Adrenal gland (tissue), 19 donors: ENCODE measurements at places on chromosomes 1 and 21. TPM values are rescaled to one million over a fixed set of nuclear protein-coding genes. Genes with fewer than 3 reads are reported as not detected.

DNA sequence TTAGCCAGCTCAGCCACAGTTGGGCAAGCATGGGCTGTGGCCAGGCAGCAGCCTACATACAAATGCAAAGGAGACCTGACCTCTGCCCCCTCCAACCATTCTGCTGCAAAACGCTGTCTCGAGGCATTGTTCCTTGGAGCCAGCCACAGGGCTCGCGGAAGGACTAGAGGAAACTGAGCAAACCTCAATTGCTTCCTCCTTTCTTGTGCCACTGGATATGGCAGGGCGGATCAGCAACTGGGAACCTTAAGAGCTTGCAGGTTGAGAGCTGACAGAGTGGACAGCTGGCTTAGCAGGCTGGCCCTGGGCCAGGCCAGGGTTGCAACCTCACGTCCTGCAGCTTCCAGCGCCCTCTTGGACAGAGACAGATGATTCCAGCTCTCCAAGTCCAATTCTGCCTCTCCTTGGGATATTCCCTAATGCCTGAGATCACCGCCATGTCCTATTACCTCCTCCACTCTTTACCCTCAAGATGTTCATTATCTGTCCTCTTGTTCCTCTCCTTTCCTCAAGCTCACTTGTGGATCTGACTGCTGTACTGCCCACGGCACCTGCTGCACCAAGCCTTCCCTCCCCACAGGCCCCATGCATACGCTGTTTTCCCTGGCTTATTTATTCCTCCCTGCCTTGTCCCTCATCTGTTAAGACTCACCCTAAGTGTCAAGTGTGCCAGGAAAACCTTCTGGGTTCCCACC, 67.5 kb downstream of the SDC3 start:
- no peaks in the 10 kb centered on the region for H3K4me1 ChIP-seq
- DNase-seq, result peak; percentile 87
- no peak overlapping the region for H3K27ac ChIP-seq
- H3K4me3 ChIP-seq, result no peak overlapping the region
- H3K36me3 ChIP-seq, result no peaks in the 10 kb centered on the region

DNA sequence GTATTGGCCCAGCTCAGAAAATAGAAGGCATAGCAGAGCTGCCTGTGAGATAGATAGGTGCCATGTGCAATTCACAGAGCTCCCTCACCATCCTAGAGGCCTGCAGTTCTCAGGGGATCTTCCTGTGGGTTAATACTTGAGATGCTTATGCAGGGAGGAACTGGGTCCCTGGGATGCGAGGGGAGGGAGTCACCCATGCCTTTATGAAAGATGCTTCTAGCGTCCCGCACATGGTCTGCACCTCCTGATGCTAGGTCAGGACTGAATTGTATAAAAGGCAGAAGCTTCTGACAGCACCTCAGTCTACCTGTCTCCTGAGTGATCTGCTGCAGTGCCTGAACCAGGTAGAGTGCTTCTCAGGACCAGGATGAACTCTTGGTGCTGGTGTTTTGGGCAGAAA, at the start of gene LCE5A:
Gene LCE5A (plus strand): TSS at position 301 of the 400 bp plus-strand sequence. CDS start 732 bp downstream, outside the sequence.
- H3K27ac ChIP-seq, result no peak within 1 kb of the TSS
- H3K27me3 ChIP-seq, result peaks cover 21% of the 10 kb centered on the region
- H3K4me3 ChIP-seq, result no peak within 1 kb of the TSS
- no peaks in the 10 kb centered on the region for H3K36me3 ChIP-seq
- DNase-seq, result no peak

GRCh38 chr1:167216809-167217208, 3.9 kb upstream of the POU2F1 start:
- no peaks in the 10 kb centered on the region for H3K4me1 ChIP-seq
- H3K27ac ChIP-seq, result no peak overlapping the region
- no peak for DNase-seq
- H3K36me3 ChIP-seq, result no peaks in the 10 kb centered on the region

The SPATA46 gene
- not detected for total RNA-seq

DNA sequence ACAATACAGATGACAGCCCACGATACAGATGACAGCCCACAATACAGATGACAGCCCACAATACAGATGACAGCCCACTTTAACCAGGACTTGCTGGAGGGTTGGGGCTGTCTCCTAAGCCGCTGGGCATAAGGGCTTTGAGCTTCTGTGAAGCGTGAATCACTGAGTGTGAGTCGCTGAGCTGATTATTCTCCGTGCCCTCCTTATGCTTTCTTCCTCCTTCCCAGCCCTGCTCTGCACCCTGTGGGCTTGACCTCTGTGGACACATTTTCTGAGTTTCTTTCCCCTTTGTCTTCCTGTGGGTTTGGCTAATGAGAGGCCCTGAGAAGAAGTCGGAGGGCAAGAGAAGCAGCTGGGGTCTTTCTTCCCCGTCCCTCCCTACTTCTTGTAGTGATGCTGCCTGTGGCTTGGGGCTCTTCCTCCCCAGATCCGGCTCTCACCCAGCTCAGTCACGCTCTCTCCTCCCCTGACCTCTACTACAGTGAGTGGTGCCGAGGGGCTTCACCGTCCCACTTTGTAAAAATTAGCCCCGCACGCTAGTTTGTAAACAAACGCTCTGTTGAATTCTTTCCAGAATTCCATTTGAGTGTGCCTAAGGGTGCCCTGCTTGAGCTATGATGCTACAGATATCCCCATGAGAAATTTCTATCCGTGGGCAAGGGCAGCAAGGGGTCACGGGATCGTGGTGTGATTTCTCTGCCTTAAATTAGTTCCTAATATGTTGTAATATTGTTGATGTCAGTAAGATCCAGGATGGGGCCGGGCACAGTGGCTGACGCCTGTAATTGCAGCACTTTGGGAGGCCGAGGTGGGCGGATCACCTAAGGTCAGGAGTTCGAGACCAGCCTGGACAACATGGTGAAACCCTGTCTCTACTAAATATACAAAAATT, 46.4 kb upstream of the SOD1 start:
- no peaks in the 10 kb centered on the region for H3K27me3 ChIP-seq
- H3K27ac ChIP-seq, result no peak overlapping the region
- H3K4me3 ChIP-seq, result no peak overlapping the region
- DNase-seq, result no peak
- H3K36me3 ChIP-seq, result no peaks in the 10 kb centered on the region

GRCh38 chr21:42836402-42836666, 43.0 kb downstream of the WDR4 start:
- no peaks in the 10 kb centered on the region for H3K36me3 ChIP-seq
- H3K27ac ChIP-seq, result no peak overlapping the region
- no peak for DNase-seq
- no peaks in the 10 kb centered on the region for H3K4me1 ChIP-seq
- H3K27me3 ChIP-seq, result no peaks in the 10 kb centered on the region

The KPRP gene
- not detected for total RNA-seq

The KCNK2 gene
- total RNA-seq, result 24.1 TPM

DNA sequence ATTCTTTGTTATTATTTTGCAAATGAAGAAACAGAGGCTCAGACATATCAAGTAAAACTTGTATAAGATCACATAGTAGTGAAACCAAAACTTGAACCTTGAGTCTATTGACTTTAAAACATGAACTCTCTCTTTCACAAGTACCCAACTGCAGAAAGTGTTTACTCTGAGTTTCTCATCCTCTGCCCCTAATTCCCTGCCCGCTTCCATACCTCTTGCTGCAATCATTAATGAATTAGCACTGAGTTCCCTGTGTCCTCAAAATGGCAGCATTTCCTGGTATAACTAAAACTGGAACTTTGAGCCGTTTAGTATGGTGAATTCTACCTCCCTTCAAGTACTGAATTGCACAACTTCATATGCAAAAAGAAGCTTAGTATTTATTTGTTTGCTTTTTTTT, 147.7 kb upstream of the DNAH14 start:
- no peak overlapping the region for H3K4me3 ChIP-seq
- H3K27ac ChIP-seq, result no peak overlapping the region
- H3K27me3 ChIP-seq, result no peaks in the 10 kb centered on the region
- no peaks in the 10 kb centered on the region for H3K4me1 ChIP-seq
- DNase-seq, result no peak

DNA sequence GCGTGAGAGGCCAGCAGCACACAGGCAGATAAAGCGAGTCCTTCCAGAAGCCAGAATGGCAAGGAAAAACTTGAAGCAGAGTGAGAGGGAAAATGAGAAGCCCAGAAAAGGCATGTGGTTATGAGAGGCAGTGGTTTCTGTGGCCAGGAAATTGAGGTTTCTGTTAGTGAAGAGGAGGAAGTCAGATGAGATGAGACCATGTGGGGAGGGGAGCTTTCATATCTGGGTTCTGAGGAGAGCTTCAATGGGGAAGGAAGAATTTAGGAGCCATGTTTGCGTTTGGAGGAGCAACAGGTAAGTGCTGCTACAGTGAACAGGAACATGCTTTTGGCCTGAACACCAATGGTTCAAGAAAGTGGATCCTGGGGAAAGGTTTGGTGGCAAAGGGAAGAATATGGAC, 6.1 kb upstream of the CD1A start:
- H3K27me3 ChIP-seq, result no peaks in the 10 kb centered on the region
- no peaks in the 10 kb centered on the region for H3K4me1 ChIP-seq
- peak; percentile 29 for DNase-seq
- H3K27ac ChIP-seq, result no peak overlapping the region
- no peaks in the 10 kb centered on the region for H3K36me3 ChIP-seq

DNA sequence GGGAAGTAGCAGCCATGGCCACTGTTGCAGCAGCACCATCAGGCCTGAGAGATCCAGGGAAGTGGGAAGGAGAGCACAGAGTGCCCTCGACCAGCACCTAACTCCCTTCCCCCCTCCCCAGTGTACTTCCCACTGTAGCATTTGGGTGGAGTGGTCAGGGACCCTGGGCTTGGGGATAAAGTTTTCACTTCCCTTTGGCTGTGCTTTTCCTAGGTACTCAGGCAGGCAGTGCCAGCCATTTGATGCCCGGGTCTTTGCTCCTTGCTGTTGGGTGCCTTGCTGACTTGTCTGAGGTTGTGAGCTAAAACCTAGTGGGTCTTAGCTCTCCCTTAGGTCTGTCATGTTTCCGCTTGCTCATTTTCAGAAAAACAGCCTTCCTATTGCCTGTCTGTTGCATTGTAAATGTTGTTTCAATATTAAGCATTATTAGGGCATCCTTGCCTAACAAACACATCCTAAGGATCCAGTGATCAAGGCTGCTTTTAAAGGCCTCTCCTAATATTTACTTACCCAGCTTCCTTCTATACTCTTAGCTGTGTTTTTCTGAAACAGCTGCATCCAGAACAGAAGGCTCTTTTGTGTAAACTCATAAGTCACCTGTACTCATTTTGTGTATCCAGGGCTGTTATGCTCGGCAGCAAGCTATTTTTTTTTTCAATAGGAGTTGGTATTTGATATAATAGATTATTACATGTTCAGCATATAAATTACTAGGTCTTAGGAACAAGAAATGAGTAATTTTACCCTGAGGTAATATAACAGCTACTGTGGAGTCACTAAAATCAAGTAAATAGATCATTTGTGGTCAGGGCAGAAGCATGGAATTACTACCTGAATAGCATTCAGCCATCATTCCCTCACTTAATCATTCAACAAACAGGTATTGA, 418.6 kb upstream of the PROX1 start:
- no peak overlapping the region for H3K27ac ChIP-seq
- no peaks in the 10 kb centered on the region for H3K4me1 ChIP-seq
- no peaks in the 10 kb centered on the region for H3K36me3 ChIP-seq
- H3K4me3 ChIP-seq, result no peak overlapping the region
- no peak for DNase-seq

The WDR64 gene
- total RNA-seq, result not detected

The GNB1 gene
- total RNA-seq, result 331 TPM

GRCh38 chr1:2587071-2587859, 688 bp downstream of the PRXL2B start:
- no peaks in the 10 kb centered on the region for H3K27me3 ChIP-seq
- peak; percentile 57 for DNase-seq

- no peaks in the 10 kb centered on the region for H3K4me1 ChIP-seq
- H3K4me3 ChIP-seq, result no peak overlapping the region
- no peak for DNase-seq
- peaks cover 18% of the 10 kb centered on the region for H3K27me3 ChIP-seq
Observed at GRCh38 chr1:54499360-54500106, 48.5 kb upstream of the ACOT11 start.

DNA sequence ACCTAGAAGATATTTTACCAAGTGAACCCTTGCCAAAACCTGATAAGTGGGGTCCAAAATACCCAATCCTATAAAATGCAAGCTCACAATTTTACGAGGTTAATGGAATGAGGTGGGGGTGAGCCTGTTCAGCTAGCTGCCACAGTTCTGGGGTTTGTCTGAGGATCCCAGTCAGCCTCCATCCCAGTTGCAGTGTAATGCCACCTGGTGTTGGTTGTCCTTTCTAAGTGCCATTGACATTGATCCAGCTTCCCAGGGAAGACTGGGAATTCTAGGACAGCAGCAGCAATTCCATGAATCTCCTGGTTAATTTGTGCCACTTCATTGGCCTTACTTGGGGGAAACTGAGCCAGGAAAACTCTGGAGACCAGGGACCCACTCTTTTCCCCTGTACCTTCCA, 298.3 kb downstream of the RWDD3 start:
- H3K4me1 ChIP-seq, result no peaks in the 10 kb centered on the region
- no peaks in the 10 kb centered on the region for H3K36me3 ChIP-seq
- DNase-seq, result no peak
- no peaks in the 10 kb centered on the region for H3K27me3 ChIP-seq

DNA sequence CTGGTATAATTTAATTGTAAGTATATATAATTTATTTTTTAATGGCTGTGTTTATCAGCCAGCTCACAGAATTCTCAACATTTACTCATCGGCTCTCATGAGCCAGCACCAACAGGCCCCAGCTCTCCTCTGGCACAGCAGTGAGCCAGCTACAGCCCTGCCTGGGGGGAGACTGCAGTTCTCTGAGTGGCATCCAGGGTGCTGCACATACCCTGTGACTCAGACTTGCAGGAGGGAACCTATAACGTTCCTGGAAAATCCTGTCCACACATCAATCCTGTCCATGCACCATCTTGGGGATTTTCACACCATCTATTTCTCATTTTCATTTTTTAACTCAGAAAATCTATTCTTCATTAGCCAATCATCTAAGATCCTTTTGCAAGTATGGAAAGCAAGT, 36.5 kb downstream of the FHAD1 start:
- H3K36me3 ChIP-seq, result no peaks in the 10 kb centered on the region
- no peaks in the 10 kb centered on the region for H3K27me3 ChIP-seq
- peaks cover 12% of the 10 kb centered on the region for H3K4me1 ChIP-seq
- DNase-seq, result peak; percentile 78
- H3K27ac ChIP-seq, result peak overlapping the region; percentile 22
- H3K4me3 ChIP-seq, result no peak overlapping the region

- H3K27me3 ChIP-seq, result no peaks in the 10 kb centered on the region
- peak; percentile 55 for DNase-seq
- H3K4me3 ChIP-seq, result no peak overlapping the region
- peaks cover 28% of the 10 kb centered on the region for H3K4me1 ChIP-seq
Observed at GRCh38 chr1:55718758-55719671, 503.9 kb upstream of the USP24 start.
